NCI-H2081 (cell line): ENCODE measurements at places on chromosomes 5 and 9.

GRCh38 chr5:72441862-72442540 lies 65.2 kb downstream of the ZNF366 start:
- no peak for DNase-seq

- peak; percentile 77 for DNase-seq
These were observed 194.6 kb downstream of the OLFM1 start for GRCh38 chr9:135281791-135282737.

- peak; percentile 73 for DNase-seq
These were observed 829.6 kb upstream of the ZNF608 start for GRCh38 chr5:125575891-125576505.

DNA sequence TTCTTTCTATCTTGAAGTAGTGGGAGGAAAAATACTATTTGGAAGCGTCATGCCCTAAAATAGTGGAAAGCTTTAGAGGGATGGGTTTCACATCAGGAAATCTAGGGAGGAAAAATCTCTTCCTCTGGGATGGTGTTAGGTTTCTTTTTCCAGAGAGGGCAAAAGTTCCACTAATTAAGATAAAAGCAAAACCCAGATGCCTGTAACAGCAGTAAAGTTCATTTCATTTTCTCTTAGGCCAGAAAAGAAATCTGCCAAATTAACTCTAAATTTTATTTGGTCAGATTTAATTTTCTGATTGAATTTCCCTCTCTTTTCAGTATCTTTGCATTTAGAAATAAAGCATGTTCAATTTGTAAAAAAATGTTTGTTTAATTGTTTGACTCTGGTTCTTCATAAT lies 88.8 kb downstream of the LURAP1L start:
- no peak for DNase-seq

DNA sequence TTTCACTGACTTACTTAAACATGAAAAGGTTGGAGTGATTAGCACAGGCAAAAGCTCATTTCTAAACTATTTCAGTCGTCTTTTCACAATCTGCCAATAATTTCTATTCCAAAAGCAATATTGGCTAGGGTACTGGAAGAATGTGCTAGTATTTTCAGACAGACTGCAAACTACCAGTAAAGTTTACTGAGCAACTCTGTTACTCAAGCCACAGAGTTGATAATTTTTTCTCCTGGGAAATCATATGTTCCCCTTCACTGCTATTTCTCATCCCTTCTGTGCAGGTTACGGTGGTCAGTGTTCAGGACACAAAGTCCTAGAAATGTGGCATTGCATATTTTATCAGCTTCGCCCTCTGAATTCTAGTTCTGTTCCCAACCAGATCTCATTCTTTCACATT lies 343.3 kb upstream of the TNC start:
- DNase-seq: no peak

GRCh38 chr9:123508048-123508447 lies 152.1 kb downstream of the CRB2 start:
- no peak for DNase-seq
